ENCODE measurements at places on chromosomes 7 and 10. TPM values are rescaled to one million over a fixed set of nuclear protein-coding genes. Genes with fewer than 3 reads are reported as not detected.

- no peak for DNase-seq
Measured at GRCh38 chr10:42781893-42782445, 626 bp upstream of the BMS1 start.

CHRM2 gene
- not detected for total RNA-seq

GRCh38 chr10:102729029-102730026 is 14.4 kb upstream of the WBP1L start:
- DNase-seq = no peak

DNA sequence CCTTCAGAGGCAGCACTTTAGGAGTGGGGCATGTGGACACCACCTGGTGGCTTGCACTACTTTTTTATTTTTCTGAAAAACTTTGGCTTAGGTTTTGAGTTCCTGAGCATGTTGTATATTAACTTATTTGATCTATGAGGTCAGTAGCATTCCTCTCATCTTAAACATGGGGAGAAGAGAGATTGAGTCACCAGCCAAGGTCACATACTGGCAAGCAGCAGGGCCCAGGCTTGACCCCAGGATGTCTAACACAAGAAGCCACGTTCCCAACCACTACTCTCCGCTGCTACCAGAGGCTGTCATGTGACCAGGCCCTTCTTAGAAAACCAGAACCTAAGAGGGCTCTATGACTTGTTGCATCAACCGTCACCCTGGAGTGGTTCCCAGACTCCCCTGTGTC is 210.3 kb upstream of the GPR26 start:
- no peak for DNase-seq

- no peak for DNase-seq
Measured at GRCh38 chr10:88901206-88901983, 21.4 kb downstream of the STAMBPL1 start.

- DNase-seq = no peak
Measured at GRCh38 chr10:18343573-18343972, 203.3 kb downstream of the CACNB2 start.

TEX36 gene
- total RNA-seq = not detected

DNA sequence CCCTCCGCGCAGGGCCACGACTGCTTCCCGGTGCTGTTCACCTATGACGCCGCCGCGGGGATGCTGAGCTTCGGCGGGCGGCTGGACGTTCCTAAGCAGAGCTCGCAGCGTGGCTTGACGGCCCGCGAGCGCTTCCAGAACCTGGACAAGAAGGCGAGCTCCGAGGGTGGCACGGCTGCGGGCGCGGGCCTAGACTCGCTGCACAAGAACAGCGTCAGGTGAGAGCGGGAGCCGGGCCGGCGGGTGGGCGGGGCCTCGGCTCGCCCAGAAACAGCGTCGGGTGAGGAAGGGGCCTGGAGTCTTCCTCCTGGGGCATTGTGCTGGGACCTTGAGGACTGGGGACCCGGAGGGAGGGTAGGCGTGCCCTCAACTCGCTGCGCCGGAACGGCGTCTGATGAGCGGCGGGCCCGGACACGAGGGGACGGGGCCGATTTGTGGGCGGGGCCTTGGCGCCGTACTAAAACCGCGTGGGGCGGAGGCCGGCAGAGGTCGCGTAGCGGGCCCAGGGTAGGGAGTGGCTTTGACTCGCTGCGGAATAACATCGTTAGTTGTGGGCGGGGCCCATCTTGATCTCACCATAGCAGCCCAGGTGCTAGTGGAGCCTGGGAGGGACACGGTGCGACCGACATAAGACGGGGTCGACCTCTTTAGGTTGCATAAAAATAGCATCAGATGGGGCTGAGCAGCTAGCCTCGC is 15.6 kb downstream of the PDAP1 start:
- no peak for DNase-seq

DNA sequence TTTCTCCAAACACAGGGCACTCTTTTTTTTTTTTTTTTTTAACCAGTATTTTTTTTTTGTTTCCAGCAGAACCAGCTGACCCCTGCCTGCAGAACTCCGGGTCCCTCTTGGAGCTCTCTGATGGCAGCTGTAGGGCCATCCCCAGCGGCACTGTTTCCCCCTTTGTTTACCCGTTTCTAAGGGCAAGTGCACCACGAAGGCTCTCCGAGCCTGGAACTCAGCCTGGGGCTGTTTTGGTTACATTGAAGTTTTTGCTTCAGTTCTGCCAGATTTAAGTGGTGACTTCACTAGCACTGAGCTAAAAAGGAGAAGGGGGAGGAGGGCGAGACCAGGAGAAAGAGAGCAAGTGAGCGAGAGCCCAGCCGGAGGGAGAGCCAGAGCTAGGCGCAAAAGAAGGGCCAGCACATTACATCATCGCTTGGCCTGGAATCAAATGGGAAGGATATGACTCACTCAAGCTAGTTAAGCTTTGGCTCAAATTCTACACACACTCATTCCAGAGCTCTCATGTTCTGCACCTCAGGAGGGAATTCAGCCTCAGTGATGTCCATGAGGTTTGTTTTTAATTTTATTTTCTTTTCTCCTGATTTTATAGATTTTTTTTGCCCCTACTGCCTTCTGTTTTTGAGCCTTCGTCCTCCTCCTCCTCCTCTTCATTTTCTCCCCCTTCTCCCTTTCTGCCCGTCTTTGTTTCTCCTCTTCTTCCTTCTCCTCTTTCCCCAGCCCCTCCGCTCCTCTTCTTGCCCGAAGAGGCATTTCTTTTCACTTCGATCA is 272.3 kb downstream of the TRIL start:
- peak; percentile 46 for DNase-seq

DNA sequence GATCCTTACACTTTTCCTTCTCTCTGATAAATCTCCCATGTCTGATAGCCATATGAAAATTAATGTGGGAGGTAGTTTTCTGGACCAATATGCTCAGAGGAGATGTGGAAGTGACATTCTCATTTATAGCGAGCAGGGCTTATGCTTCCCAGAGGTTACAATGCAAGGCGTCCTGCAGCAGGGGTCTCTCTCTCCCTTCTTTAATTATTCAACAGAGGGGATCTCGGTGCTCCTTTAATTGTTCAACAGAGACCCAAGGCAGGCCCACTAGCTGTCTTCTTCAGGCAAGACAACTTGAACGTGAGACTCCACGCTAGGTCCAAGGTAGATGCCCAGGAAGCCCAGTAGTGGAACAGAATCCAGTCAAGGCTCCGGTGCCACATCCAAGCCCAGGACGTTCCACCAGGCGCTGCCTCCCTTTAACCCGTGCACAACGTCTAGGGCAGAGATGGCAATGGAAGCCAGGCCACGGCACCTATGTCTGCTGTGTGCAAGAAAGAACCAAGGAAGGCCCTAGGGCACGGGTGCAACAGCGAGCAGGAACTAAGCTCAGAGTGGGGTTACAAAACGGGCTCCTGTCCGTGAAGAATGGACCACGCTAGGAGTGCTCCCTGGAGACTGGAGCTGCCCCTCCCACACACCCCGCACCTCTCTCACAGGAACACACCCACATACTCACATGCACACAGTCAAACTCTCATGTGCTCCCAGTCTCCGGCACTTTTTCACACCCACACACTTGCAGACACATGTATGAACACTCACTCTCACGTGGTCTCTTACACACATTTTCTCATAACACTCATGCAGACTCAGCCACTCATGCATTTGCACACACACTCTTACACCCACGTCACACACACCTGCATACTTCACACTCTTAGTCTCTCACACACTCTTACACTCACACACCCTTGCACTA is 230.4 kb downstream of the TNS3 start:
- no peak for DNase-seq

ELFN1 gene
- 0.40 TPM for total RNA-seq

GRCh38 chr10:33155720-33156638 is 178.5 kb downstream of the NRP1 start:
- no peak for DNase-seq

ITIH5 gene
- 3.4 TPM for total RNA-seq

DNA sequence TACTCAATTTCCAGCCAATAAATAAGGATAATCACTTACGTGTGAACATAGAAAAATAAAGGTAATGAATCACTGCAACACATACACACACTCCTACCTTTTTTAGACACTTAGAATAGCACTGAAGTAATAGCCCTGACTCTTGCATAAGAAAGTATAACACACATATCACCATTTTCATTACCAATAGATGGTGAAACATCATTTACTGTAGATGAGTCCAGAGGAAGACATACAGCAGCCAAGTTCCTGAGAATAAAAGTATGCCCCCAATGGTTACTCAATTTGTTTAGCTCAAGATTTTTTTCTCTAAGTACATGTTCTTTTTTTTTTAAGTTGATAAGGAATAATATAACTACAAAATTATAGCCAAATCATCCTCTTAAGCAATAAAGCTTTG is 316.3 kb downstream of the PARD3 start:
- no peak for DNase-seq

RAPGEF5 gene
- total RNA-seq = 44.4 TPM

GRCh38 chr7:10720042-10720441 is 253.6 kb upstream of the PHF14 start:
- DNase-seq = no peak

NKX6-2 gene
- not detected for total RNA-seq

HPSE2 gene
- total RNA-seq = 0.48 TPM

GRCh38 chr10:88411772-88412349 is 171.3 kb downstream of the RNLS start:
- DNase-seq = no peak

DNA sequence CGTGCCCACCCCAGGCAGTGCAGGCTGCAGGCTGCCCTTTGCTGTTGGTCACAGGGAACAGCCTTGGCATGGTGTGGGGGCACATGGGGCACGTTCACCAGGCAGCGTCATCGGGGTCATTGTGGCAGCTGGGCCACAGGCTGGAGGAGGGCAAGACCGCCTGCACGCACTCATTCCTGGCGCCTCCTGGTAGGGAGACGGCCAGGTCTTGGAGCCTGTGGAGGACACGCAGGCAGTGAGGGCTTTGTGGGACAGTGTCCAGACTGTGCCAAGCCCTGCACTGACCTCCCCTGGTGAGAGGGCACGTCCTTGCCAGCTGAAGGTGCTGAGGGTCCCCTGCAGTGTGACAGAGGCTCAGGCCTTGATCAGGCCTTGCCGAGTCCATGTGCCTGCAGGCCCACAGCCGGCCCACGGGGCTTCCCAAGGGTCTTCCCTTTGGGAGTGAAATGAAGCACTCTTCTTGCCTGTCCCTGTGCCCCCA is 76.4 kb downstream of the NKX6-2 start:
- DNase-seq = no peak

- DNase-seq = no peak
Measured at GRCh38 chr7:110940756-110941155, 150.2 kb upstream of the LRRN3 start.

- DNase-seq = no peak
Measured at GRCh38 chr10:110802090-110802489, 69.6 kb upstream of the PDCD4 start.

C7orf33 gene
- not detected for total RNA-seq

- no peak for DNase-seq
Measured at GRCh38 chr10:87942884-87943527, 79.6 kb downstream of the PTEN start.

GDF2 gene
- total RNA-seq = not detected

- no peak for DNase-seq
Measured at GRCh38 chr7:28588602-28589001, 176.3 kb downstream of the CREB5 start.

- DNase-seq = no peak
Measured at GRCh38 chr7:124785994-124786393, 20.4 kb upstream of the GPR37 start.

COL17A1 gene
- 199 TPM for total RNA-seq

GRCh38 chr7:1041551-1042491 is 2.5 kb upstream of the GPR146 start:
- DNase-seq = no peak

All from esophagus squamous epithelium (tissue), 5 donors.